NCI-H2171 (cell line): ENCODE measurements at places on chromosomes 2 and 18.

- no peak for DNase-seq
Measured at GRCh38 chr2:20542269-20542668, 95.4 kb downstream of the RHOB start.

- no peak for DNase-seq
Measured at GRCh38 chr2:61534926-61535325, 3.2 kb downstream of the XPO1 start.

DNA sequence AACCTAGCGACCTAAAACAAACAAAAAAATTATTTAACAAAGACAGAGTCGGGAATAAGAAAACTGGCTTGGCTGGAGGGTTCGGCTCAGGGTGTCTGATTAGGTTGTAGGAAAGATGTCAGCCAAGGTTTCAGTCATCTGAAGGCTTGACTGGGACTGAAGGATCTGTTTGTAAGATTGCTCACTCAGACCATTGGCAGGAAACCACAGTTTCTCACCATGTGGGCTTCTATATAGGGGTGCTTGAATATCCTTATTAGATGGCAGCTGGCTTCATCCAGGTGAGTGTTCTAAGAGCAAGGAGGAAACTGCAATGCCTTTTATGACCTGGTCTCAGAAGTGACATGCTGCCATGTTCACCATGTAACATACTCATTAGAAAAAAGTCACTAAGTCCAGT, 999 bp upstream of the IL36B start:
- DNase-seq = no peak

DNA sequence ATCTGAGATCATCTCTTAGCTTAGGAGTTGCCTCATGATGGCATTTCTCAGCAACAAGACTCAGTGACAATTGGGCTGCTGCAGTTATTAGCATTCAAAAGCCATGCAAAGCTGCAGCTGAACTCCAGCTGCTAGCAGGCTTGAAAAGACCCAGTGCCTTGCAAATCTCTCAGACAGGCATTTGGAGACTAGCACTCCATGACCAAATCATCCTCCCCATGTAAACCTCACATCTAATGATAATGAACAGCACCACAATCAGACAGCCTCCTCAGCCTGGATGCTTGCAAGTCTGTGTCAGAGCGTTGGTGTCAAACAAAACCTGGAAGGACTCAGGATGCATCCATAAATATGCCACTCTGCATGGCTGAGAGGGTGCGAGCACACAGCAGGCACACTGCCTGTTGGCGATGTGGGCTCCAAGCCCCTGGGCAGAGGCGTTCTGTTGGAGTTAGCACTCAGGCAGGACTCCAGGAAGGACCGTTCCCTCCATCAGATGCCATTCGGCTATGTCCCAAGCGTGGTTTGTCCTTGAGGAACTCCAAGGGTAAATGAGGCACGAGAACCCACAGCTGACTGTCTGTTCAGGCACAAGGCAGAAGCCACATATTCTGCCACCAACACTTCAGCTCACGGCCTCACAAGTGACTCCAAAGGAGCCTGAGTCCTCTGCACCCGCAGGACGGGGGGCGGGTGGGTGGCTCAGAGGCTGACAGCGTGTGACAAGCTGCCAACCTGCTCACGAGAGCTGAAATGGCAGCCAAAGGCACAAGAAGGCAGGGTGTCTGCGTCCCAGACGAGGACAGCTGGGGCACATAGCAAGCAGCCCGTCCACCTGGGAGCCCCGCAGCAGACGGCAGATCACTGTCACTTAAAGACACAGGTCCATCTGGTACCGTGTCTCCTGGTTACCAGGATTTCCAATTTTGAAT, 183.8 kb downstream of the MYT1L start:
- peak; percentile 77 for DNase-seq

DNA sequence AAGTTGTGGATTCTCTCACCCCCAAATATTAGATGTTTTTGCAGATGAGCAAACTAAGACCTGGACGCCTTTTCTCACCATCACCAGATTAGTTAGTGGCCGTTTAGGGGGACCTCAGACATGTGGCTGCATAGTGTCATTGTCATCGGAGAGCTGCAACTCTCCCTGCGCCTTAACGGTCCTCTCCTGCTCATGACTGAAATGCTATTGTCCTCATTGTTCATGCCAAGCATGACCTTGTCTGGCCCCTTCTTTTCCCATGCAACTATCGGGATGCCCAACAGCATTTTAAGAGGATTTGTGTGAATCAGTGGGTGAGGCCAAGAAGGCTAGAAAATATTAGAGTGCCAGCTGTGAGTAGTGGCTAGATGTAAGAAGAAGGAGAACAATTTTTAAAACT, 174.2 kb downstream of the SOCS6 start:
- no peak for DNase-seq

GRCh38 chr2:235511187-235511661, 17.4 kb downstream of the AGAP1 start:
- no peak for DNase-seq

GRCh38 chr2:101398116-101398821, 11.0 kb upstream of the CREG2 start:
- no peak for DNase-seq

DNA sequence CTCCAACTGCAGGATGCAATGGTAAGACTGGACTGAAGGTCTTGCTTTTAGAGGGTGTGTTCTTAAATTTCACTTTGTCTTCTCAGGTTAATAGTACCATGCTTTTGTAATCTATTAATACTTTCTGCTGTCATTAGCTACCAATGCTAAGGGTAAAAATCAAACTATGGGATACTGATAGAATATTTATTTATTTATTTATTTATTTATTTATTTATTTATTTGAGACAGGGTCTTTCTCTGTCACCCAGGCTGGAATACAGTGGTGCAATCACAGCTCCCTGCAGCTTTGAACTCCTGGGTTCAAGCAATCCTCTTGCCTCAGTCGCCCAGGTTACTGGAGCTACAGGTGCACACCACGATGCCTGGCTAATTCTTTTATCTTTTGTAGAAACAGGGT, 152.1 kb downstream of the SPP2 start:
- DNase-seq = no peak

GRCh38 chr2:232518844-232519243, 1.3 kb upstream of the PRSS56 start:
- no peak for DNase-seq

- DNase-seq = no peak
Measured at GRCh38 chr2:112093216-112093615, 38.1 kb downstream of the TMEM87B start.

DNA sequence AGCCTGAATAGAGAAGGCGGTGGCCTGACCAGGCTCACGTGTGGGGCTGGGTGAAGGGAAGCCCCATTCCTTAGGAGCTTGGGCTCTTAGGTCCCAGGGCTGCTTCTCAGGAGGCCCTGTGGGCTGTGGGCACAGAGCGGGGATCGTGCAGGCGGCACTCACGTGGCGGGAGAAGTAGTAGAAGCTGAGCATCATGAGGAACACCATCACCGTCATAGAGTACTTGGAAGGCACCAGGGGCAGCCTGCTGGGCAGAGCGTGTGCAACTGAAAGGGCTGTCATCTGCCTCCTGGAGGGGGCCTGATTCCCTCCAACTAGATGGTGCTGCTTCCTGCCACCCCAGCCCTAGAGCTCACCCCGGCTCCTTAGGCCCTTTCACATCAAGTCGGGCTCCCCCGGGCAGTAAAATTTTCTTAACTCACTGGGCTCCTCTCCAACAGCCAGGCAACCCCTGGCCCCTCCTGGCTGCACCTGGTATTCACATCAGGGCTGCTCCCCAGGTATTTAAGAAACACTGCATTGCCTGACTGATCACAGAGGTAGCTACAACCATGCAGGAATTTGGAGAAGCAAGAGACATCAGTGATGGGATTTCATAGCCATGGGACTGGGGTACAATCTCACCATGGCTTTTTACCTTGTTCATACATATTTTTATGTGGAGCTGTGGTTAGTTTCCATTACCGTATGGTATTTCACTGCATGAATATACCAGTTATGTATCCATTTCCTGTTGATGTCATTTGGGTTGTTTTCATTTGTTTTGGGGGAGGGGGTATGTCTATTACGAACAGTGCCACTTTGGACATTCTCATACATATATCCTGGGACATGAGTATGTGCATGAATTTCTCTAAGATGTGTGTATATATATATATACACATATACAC, 32.9 kb downstream of the CENPO start:
- DNase-seq = no peak

- DNase-seq = no peak
Measured at GRCh38 chr18:61876899-61877298, 15.9 kb downstream of the RNF152 start.

DNA sequence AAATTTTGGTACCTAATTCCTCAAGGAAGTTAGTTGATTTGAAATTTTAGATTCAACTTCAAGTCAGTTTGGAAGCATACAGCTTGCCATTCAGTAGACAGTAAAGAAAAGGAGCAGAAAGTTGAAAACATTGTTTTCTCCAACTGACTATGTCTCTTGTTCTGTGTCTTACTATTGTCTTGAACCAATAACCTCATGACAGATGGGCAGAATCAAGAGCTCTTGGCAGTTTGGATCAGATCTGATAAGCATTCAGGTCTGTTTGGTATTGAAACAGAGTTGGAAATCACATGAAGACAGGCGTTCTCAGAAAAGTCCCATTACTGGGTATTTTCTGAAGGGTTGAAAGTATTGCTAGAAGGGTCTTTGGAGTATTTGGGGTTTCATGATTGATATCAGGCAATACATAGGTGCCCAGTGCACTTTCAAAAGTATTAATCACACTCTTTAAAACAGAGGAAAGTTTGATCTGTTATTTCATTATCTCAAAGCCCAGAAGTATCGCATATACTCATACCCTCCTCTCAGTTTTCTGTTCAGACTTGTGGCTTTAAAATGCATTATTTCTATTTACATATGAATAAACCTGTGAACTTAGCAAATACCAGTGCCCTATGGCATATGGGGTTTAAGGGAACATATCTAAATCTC, 428.4 kb upstream of the ZEB2 start:
- DNase-seq = no peak

DNA sequence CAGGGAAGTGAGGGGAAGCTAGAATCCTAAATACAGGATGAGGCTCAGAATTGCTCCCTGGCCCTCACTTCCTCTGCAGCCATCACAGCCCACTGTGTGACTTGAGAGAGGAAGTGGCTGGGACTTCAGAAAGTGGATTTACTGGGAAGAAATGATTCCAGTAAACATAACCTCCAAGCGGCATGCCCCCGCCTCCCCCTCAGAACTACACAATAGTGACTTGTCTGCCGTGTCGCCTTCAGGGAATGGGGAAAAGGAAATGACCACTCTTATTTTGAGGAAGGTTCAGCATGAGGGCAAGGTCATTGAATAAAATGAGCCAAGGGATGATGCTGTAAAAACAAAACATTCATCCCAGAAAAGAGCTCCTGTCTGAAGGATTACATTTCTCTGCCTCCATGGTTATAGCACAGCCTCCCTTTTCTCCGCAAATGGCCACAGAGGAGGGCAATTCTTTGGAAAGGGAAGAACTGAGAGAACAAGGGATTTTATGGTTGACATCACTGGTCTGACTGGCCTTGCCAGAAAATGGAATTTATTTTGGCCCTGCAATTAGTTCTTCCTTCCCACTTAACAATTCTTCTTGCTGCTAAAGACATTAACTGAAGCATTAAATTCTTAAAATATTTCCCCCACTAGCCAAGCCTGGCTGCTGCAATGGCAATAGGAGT, 78.9 kb upstream of the DAPL1 start:
- no peak for DNase-seq

- DNase-seq = no peak
Measured at GRCh38 chr2:198753101-198753500, 704.6 kb downstream of the SATB2 start.
